Stimulated activated CD4-positive, alpha-beta T cell treated with anti-CD3 and anti-CD28 coated beads, Interleukin-1b, Interleukin-23, amount 100 ng/mL, for 1 hour (primary cell): ENCODE measurements at places on chromosomes 5 and 9.

DNA sequence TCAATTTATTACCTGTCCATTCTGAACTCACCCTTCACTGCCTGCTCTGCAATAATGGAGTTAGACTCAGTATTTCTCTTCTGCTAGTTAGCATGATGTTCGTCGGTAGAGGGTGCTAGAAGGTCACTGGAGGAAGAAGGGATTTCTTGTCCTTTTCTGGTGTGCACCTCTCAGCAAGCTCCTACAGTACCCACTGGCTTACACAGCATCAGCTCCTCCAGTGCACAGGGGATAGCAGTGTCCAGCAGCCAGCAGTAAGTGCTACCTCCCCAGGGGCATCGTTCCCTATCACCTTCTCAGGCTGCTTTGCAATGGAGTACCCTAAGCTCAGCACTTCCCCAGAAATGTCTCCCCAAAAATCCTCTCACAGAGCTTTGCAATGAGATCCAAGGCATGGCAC lies 45.9 kb upstream of the APC start:
- no peak for DNase-seq

GRCh38 chr9:128611600-128612394 lies 44.9 kb downstream of the DYNC2I2 start:
- DNase-seq = no peak

- DNase-seq = no peak
Measured at GRCh38 chr5:35863159-35863558, 6.5 kb downstream of the IL7R start.

DNA sequence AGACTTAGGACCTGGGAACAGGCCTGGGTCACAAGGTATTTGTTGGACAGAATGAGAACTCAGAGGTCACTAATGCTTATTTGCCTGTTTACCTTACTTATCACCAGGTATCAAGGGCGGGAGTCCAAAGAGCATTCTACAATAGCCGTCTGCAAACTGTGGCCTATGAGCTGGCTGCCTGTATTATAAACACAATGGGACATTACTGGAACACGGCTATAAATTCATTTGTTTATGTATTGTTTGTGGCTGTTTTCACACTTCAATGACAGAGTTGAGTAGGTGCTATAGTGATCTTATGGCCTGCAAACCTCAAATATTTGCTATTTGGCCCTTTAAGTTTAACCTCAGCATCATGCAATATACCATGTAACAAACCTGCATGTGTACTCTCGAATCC lies 76.6 kb upstream of the ASTN2 start:
- no peak for DNase-seq

DNA sequence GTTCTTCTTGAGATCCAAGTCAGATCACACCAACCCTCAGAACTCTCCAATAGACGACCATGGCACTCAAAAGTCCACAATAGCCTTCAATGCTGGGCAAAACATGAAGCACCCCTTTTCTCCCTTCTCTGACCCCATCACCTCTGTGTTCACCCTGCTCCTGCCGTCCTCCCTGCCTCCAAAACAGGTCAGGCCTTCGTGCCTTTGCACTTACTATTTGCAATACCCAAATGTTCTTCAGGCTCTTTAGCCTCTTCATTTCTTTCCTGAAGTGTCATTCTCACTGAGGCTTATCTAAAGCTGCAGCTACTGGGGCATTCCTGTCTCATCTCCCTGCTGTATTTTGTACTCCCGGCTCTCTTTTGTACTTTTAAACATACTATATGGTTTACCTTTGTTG lies 2.0 kb upstream of the ROPN1L start:
- DNase-seq = no peak
